Skin of body (tissue), 3 donors: ENCODE measurements at places on chromosomes 6 and 20.

DNA sequence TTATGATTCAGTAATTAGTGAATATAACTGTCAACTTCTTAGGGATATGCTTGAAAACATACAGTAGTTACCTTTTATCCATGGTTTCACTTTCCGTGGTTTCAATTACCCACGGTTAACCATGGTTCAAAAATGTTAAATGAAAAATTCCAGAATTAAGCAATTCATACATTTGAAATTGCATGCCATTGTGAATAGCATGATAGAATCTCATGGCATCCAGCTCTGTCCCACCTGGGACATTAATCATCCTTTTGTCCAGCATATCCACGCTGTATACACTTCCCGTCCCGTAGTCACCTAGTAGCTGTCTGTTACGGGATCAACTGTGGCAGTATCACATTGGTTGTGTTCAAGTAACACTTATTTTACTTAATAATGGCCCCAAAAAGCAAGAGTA, 781.7 kb upstream of the CITED2 start:
- DNase-seq, result no peak

GRCh38 chr6:163757520-163757919, 343.0 kb downstream of the QKI start:
- DNase-seq, result no peak

DNA sequence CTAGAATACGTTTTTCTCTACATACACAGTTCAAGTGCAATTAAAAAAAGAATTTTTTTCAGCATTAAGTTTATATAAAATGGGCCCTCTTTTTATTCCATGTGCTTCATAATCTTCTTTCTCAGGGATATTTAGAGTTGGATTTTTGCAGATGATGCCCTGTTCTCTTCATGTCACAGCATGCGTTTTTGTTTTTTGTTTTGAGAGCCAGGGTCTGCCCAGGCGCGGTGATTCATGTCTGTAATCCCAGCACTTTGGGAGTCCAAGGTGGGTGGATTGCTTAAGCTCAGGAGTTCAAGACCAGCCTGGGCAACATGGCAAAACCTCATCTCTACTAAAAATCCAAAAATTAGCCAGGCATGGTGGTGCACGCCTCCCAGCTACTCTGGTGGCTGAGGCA, 82.9 kb upstream of the PRND start:
- DNase-seq, result no peak

DNA sequence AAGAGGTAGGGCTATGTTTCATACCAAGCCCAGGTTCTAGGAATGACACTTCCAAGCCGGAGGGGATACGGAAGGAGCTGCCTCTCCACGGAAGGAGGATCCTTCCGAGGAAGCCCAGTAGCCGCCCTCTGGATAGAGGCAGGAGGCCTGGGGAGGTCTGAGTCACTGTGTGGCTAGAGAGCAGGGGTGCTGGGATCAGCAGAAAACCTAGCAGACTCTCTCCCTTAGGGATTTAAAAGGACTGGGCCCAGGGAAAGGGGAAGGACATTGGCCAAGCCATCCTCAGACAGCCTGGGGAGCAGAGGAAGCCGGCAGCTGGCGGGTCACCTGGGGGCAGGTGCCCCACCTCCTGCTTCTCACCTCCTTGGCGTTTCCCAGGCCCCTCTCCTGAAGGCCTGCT, 36.6 kb upstream of the NFATC2 start:
- no peak for DNase-seq

- no peak for DNase-seq
Observed at GRCh38 chr6:142429195-142429594, 127.4 kb downstream of the ADGRG6 start.
